ENCODE measurements at places on chromosomes 2 and 18.
A peak's percentile ranks its signal among the peaks of the same experiment; 100 is the strongest.

DNA sequence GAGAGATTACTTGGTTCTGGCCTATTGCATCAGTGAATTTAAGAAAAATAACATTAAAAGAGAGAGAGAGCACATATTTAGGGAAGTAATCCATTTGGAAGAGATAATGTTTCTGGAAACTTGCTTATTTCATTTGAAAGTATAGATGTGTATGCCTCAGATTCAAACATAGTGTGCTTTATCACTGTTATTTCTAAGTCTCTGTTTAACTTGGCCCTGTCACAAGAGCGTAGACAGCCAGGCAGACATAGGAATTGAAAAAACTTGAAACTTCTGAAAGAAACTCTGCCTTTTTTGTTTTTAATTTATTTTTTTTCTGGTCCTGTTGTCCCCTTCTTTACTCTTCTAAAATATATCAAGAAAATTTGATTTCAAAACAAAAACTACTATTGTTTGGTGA is 849.1 kb downstream of the CNTNAP5 start:
- H3K27ac ChIP-seq = no peak overlapping the region
- H3K36me3 ChIP-seq = no peaks in the 10 kb centered on the region
- H3K4me1 ChIP-seq = no peaks in the 10 kb centered on the region
- peak; percentile 4 for DNase-seq

GRCh38 chr2:70258532-70258875 is 567 bp downstream of the PCYOX1 start:
- H3K36me3 ChIP-seq = peaks cover 4% of the 10 kb centered on the region
- peak overlapping the region; percentile 67 for H3K4me3 ChIP-seq
- H3K4me1 ChIP-seq = peaks cover 6% of the 10 kb centered on the region
- no peaks in the 10 kb centered on the region for H3K27me3 ChIP-seq

DNA sequence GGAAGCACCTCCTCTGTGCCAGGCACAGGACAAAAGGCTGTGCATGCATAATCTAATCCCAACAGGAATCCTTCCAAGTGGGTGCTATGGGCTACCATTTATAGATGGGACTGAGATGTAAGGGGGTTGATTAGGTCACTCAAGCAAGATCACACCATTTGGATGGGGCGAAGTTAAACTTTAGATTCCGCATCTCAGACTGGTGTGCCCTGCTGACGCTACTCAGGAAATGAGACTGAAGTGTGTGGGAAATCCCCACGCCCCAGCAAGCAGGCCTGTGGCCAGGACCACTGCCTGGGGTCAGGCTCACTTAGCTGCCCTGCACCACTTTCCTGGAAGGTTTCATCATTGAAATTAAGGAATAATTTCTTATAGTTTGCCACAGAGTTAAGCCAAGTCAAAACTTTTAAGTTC is 70.5 kb upstream of the PPP1CB start:
- no peaks in the 10 kb centered on the region for H3K36me3 ChIP-seq
- H3K4me3 ChIP-seq = no peak overlapping the region
- H3K27ac ChIP-seq = peak overlapping the region; percentile 54
- H3K27me3 ChIP-seq = no peaks in the 10 kb centered on the region
- peaks cover 27% of the 10 kb centered on the region for H3K4me1 ChIP-seq
- DNase-seq = peak; percentile 75

DNA sequence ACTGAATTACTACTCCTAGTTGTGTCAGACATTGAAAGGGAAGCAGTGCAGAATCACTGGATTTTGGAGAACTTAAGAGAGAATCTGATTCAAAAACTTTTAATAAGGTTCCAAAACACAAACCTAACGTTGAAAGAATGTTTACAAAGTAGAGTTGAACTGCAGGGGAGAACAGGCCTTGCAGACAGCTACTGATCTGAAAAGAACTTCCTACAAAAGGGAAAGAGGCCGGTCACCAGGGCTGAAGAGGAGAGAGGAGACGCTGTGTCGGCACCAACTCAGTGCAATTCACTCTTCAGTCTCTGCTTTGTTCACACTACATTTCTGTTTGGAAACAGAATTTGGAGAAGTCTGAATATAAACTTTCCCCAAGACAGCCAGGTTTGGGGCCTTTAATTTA is 124.0 kb downstream of the GAREM1 start:
- no peaks in the 10 kb centered on the region for H3K36me3 ChIP-seq
- H3K4me1 ChIP-seq = peaks cover 27% of the 10 kb centered on the region
- H3K27me3 ChIP-seq = no peaks in the 10 kb centered on the region
- DNase-seq = no peak

DNA sequence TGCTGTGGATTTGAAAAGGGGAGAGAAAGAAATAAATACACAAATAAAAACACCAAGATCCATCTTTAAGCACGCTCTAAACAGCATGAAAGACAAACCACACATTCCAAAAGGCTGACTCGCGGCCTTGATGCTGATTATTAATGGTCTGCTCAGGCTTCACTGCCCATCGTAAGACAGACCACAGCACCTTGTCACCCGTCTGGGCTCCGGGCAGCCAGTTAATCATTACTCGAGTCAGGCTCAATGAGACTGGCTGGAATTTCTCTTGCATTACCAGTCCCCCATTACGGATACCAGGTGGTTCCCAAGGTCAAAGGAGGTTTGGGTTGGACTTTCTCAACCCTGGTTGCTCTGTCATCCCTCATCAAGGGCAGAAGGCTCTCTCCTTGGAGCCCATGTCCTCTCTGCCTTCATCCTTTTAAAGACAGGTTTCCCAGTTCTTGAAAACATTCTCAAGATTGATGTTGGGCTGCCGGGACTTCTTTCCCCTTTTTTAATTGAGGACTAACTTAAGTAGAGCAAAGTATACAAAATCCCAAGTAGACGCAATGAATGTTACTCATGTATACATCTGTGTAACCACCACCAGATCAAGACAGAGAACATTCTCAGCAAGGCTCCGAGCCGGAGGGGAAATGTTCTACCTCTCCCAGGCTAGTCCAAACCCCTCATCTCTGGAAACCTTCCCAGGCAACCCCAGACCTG is 8.1 kb downstream of the SMAD7 start:
- peak overlapping the region; percentile 43 for H3K4me3 ChIP-seq
- H3K27ac ChIP-seq = peak overlapping the region; percentile 93
- peak; percentile 99 for DNase-seq
- no peaks in the 10 kb centered on the region for H3K27me3 ChIP-seq

DNA sequence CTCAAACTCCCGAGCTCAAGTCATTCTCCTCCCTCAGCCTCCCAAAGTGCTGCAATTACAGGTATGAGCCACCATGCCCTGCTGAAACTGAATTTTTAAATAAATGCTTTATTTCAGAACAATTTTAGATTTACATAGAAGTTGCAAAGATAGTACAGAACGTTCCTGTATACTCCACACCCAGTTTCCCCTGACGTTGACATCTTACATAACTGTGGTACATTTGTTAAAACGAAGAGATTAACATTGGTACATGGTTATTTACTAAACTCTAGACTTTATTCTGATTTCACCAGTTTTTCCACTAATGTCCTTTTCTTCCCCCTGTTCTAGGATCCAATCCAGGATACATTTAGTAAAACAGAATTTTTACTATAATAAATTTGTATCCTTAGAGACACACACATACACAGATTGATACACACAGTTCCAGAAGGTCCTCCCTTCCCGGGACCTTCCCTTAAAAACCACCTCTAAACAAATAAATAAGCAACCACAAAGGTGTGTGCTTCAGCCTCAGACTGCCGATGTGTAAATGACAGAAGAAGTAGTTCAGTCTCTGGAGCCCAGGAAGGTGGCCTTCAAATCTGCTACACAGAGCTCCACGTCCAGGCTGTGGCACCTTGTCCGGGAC is 6.9 kb downstream of the NEU2 start:
- no peak for DNase-seq

DNA sequence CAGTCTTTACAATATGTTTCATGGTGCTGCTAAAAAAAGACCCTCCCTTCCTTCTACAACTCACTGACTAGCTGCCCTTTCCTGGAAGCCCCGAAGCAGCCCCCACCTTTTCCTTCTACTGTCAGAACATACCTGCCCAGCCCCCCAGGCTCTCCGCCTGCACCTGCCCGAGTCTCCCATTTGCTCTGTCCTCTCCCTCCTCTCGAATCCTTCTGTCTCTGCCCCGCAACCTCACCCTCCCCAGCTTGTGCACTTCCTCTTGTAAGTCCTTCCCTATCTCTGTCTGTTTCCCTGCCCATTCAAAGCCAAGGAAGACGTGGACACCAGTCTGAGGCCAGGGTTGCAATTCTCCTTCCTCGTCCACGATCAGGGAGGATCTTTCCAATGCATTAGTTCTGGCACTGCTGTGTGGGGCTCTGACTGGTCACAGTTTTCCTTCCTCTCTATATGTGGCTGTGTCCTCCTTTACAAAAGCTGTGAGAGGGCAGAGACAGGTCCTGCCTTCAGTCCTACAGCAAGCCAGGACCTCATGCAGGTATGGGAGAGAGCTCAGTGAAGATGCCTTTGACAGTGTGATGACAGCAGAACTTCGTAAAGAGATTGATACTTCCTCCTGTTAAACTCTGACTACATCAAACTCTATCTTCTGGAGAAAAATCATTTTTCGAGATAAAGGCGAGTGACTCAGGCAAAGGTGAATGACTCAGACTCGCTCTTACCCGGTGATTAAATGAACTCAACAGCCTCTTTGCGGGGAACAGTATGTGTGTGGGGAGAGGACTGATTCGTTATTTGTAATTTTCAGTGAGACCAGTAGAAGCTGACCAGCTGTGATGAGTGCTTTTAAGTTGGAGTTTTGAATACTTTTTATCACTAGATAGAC is 14.2 kb downstream of the TNFRSF11A start:
- DNase-seq = peak; percentile 87
- no peaks in the 10 kb centered on the region for H3K36me3 ChIP-seq
- no peak overlapping the region for H3K4me3 ChIP-seq

DNA sequence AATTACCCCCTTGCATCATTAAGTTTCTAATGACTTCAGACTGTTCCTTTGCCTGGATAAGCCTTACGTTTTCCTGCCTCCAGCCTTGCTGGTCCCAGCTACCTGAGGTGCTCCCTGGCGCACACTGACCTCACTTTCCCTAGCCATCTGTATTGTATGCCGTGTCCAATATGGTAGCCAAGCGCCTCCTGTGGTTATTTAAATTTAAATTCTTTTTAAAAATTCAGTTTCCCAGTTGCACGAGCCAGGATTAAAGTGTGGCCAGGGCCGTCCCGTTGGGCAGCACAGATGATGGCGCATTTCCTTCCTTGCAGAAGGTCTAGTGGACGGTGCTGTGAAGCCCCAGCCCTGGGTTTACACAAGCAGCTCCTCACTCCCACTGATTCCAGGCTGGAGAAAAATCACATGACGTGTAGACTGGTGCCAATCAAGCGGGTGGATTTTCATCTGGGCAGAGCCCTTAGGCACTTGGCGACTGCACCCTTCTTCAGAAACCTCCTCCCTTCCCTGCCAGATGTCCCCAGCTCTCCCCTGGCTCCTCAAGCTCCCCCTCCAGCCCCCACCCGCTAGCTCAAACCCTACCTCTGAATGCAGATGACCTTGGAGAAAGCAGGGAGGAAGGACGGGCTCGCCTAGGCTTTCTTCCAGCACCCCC is 33.9 kb downstream of the ACKR3 start:
- H3K4me3 ChIP-seq = no peak overlapping the region
- no peak overlapping the region for H3K27ac ChIP-seq
- H3K4me1 ChIP-seq = no peaks in the 10 kb centered on the region
- no peak for DNase-seq
- H3K27me3 ChIP-seq = peaks cover 16% of the 10 kb centered on the region

DNA sequence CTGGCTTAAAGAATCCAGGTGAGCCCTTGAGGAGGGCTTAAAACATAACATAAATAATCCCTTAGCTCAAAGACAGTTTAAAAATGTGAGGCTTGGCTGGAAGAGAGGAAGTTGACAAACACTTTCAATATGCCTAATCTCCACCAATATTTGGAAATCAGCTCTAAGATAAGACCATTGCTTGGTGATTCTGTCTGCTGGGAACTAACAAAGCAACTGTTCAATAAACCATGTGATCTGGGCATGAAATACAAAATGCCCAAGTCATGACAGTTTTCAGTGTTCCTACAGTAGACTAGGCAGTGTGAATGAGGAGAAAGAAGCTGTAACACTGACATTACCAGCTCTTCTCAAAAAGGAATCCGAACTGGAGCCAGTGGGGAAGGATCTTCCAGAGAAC is 10.7 kb downstream of the MFF start:
- no peak for DNase-seq
- no peak overlapping the region for H3K27ac ChIP-seq
- H3K4me3 ChIP-seq = no peak overlapping the region
- no peaks in the 10 kb centered on the region for H3K4me1 ChIP-seq

- no peaks in the 10 kb centered on the region for H3K27me3 ChIP-seq
- peak; percentile 69 for DNase-seq
- peak overlapping the region; percentile 72 for H3K27ac ChIP-seq
- H3K36me3 ChIP-seq = peaks cover 14% of the 10 kb centered on the region
- H3K4me1 ChIP-seq = peaks cover 30% of the 10 kb centered on the region
- H3K4me3 ChIP-seq = peak overlapping the region; percentile 83
Measured at GRCh38 chr2:96869281-96869821, 529 bp downstream of the SEMA4C start.

DNA sequence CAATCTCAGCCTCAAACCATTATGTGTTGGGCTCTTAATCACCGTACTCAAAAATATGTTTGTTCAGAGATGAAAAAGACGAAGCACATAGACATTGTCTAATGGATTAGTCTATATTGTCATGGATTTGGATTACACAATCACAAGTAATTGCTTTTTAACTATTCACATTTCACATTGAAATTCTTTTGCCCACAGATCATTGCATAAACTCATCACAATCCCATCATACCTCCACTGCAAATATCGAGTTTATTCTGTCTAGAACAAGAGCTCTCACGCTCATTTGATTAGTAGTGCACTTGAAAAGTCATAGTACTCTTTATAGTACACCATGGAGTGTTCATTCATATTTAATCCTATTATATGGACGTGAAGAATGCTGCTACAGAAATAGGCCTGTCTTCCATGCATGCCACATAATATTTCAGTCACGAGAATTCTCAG is 97.9 kb upstream of the SOX11 start:
- H3K4me3 ChIP-seq = no peak overlapping the region
- no peaks in the 10 kb centered on the region for H3K27me3 ChIP-seq
- H3K27ac ChIP-seq = no peak overlapping the region
- no peaks in the 10 kb centered on the region for H3K4me1 ChIP-seq

DNA sequence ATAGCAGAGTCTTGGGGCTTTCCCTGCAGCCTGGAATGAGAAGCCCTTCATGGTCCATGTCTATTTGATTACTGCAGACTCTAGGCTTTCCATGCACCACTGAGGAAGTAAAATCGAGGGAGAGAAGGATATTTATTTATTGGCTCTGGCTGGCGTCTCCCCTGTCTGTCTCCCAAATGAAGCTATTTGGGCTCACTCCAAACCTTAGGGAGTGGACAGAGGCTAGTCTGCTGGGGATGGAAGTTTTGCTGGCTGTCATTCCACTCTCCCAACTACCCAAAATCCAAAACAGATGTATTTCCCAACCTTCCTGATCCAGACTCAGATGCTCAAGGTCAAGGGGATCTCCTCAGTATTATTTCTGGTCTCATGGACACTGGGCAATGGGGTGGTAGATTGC is 33.7 kb downstream of the TMEM17 start:
- DNase-seq = no peak
- H3K27me3 ChIP-seq = peaks cover 3% of the 10 kb centered on the region
- peaks cover 21% of the 10 kb centered on the region for H3K4me1 ChIP-seq
- H3K4me3 ChIP-seq = no peak overlapping the region

All from astrocyte (in vitro differentiated cells and primary cell).